Activated naive CD8-positive, alpha-beta T cell treated with anti-CD3 and anti-CD28 coated beads, Interleukin-2, amount 50 U/mL, for 24 hours (primary cell): ENCODE measurements at places on chromosomes 5 and 9.
A peak's percentile ranks its signal among the peaks of the same experiment; 100 is the strongest.

DNA sequence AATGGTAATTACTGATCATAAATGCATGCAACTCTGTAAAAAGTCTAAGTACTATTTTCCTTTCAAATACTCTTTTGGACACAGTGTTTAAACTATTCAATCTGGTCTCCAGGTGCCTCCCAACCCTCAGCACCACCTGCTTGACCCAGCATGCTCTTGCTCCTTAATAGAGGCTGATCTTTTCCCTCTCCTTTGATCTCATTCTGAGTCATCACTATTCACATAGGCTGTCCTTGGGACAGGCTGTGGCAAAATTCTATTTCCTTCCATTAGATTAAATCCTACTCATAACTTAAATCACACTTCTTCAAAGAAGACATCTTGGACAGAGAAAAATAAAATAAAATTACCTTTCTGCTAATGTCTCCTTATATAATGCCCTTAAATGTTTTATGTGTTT, 199.4 kb upstream of the ST8SIA4 start:
- no peak for DNase-seq

DNA sequence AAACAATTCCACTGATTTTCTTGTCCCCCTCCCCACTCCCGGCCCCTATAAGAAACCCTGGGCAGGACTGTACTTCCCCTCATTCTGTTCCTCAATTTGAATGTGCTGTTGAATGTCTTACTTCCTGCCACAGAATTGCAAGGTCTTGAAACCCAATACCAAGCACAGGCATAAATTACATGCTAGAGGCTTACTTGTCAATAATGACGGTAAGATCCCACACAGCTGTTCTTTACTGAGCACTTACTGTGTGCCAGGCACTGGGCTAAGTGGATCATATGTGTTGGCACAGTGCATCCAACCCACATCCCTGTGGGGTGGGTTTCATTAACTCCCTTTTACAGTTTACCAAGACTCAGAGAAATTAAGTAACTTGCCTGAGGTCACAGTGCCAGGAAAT, 63.4 kb downstream of the MVB12B start:
- no peak for DNase-seq

GRCh38 chr9:114722937-114723620, 41.1 kb upstream of the TEX48 start:
- DNase-seq = no peak

DNA sequence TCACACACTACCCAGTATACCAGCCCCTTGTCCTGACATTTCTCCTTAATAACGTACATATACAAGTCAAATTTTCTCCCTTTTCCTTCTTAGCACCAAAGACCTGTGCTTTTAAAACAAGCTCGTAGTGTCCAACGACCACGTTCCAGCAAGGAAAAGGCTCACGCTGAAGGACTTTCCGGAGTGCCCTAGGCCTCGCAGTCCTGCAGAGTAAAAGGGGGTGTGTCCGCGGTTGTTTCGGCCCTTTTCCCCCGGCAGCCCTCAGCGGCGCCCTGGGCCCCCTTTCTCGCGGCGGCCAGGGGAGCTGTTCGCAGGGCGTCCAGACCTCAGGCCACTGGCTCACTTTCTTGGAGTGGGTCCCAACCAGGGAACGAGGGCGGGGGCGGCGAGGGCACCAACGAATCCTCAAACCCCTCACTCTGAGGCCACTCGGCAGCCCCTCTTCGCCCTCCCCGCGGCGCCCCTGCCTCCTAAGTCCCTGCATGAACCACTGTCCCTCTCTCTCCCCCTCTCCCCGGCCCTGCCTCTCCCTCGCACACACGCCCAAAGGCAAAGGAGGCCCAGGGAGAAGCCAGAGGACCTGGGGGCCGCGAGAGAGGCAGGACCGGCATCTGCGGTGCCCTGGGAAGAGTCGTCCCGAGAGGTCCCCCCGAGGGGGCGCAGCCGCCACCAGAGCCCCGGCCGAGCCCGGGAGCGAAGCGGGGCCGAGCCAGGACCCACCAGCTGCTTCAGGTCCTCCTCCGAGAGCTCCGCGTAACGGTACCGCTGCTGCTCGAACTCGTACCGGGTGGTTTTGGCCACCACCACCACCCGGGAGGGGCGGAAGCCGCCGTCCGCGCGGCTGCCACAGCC, 720 bp downstream of the NADK2 start:
- peak; percentile 52 for DNase-seq

DNA sequence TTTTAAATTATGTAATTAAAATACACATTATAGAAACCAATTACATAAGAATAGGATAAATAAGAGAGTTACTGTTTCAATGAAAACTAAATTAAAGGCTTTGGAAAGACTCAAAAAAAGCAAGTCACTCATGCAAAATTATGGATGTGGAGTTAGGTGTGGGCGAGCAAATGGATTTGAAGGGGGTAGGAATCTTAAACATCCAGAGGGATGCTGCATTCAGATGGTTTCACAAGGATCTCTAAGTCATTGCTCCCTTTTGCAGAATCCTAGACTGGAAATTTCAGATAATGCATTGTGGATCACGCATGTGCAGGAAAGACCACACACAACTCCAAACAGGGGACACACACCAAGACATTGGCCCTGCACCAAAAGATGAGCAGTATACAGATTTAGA, 57.5 kb downstream of the DRD1 start:
- DNase-seq = no peak

- no peak for DNase-seq
Observed at GRCh38 chr9:10331157-10331556, 281.6 kb downstream of the PTPRD start.
